ENCODE measurements at places on chromosomes 12 and 14.

- no peak for DNase-seq
Measured at GRCh38 chr14:85415015-85415712, 114.8 kb upstream of the FLRT2 start.

- no peak for DNase-seq
Measured at GRCh38 chr12:32125455-32126084, 18.9 kb downstream of the BICD1 start.

DNA sequence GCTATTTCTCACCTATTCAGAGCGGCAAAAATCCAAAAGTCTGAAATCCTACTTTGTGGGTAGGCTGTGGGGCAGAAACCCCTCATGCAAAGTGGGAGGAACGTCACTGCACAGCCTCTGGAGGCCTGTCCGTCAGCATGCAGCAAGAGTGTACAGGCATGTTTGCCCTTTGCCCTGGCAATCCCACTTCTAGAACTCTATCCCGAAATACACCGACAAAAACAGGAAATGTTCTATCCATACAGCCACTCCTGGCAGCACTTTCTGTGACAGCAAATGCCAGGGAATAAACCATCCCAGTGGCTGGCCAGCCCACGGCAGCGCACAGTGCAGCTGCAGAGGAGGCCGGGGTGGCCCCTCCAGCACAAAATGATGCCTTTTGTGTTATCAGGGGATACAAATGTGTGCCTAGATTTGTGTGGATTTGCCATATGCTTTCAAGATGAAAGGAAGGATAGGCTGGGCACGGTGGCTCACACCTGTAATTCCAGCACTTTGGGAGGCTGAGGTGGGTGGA is 39.7 kb downstream of the AMN start:
- DNase-seq = no peak

DNA sequence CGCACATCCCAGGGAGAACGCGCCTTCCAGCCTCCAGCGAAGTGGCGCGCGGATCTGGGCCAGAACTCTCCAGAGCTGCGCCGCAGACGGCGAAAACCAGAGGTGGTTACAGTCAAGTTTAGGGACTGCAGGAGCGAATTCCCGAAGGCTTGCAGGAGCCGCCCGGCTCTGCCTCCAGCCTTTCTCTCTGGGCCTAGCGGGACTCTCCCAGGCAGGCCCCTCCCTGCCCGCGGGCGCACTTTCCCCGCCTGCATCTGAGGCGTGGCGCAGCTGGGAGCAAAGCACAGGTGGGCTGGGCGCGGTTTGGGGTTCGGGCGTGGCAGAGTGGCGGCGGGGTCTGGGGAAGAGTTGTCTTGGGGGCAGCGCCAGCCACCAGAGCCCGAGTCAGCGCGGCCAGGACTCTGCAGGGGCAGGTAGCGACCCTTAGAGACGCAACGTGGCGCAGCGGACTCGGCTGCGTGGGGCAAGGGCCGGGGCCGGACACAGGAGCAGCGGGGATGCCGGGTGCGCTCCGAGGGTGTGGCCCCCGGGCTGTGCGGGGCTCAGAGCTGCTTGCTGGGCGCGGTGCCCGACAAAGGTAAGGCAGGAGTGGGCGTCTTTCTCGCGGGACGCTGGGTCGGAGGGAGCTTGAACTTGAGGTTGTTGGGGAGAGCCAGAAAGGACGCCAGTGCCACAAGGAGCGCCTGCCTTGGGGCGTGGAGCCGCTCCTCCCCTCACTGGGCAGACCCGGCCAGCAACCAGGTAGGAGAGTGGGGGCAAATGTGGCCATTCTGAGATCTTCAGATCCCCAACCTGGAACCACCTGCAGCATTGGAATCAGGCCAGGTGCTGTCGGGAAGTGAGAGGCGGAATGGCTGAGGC is 1126.0 kb downstream of the AACS start:
- peak; percentile 41 for DNase-seq

DNA sequence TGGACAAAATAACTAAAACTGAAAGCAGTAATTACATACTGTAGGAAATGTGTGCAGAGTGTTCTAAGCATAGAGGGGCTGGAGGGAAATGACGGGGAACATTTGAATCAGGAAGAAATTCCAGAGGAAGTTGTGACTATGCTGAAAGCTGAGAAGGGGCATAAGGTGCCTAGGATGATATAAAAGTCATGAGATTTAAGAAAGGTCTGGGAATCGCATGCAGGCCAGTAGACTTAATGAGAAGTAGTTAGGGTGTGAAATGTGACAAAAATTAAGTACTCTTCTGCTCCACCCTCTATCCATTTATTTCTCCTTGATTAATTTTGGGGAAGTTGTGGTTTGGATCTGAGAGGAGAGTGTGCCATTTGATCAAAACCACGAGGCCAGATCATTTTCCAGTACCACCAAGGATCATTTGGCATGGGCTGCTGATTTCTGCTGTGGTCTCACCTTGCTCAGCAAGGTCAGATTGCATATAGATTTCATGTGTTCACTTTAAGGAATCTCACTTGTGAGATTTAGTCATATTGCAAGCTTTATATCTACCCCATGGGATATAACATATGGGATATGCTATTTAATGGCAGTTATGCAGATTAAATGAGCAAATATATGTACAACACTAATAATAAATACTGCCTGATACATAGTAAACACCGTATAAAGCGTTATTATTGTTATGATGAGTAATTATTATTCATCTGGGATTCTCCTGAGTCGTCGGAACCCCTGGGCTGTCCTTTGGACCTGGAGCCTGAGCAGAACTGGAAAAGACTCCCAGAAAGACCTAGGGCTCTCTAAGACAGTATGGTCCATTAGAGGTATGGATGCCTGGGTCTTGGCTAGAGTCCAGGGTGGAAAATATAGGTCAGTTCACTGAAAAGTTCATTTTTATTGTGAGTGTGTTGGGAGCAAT is 72.3 kb downstream of the SRGAP1 start:
- no peak for DNase-seq

DNA sequence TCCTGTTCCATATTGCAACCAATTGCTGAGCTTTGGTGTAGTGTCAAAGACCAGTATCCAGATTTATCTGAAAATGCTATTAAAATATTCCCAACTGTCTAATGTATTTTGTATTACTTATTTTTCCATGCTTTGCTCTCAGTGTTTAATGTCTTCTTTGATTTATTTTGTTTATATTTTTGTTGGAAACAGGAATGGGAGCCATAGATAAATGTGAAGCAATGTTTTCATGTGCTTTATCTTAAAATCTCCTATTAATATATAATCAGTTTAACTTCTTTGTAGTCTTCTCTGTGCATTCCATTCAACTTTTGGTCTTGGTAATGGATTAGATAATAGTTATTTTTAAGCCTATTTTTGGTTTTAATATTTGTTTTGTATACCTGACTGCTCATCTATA is 8.8 kb downstream of the RAP1B start:
- no peak for DNase-seq

GRCh38 chr14:37329189-37330001 is 131.7 kb downstream of the MIPOL1 start:
- no peak for DNase-seq

GRCh38 chr12:8832500-8832899 is 10.1 kb downstream of the A2ML1 start:
- no peak for DNase-seq

DNA sequence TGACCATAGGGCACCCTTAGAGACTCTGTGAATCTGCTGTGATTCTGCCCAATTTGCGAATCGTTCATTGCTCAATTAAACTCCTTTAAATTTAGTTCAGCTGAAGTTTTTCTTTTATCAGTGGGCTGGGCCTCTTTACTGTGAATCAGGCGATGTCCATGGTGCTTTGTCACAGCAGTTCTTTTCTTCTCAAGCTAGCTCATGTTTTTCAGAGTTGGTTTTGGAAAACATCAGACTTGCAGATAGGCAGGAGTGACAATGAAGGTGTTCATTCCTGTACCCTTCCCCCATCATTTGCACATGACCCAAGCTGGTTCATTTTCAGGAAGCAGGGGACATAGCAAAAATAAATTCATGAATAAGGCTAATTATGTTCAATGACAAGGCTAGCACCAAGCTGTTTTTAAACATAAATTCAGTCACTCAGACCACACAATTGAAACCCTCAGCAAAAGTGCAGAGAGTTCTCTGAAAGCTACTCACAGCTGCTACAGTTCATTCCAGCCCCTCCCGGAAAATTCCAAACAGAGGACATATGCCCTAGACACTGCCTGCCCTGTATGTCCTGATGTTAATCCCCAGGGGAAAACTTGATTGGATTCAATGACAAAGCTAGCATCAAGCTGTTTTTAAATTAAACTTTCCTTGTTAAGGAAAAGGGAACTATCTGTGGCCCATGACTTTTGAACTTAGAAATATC is 383.3 kb downstream of the C12orf75 start:
- DNase-seq = no peak

- DNase-seq = no peak
Measured at GRCh38 chr12:12527820-12528296, 34.8 kb downstream of the DUSP16 start.

GRCh38 chr14:64952598-64953309 is 10.2 kb upstream of the GPX2 start:
- DNase-seq = no peak

- no peak for DNase-seq
Measured at GRCh38 chr14:103680491-103681231, 34.6 kb downstream of the XRCC3 start.
